ENCODE measurements at places on chromosomes 3 and 15.

DNA sequence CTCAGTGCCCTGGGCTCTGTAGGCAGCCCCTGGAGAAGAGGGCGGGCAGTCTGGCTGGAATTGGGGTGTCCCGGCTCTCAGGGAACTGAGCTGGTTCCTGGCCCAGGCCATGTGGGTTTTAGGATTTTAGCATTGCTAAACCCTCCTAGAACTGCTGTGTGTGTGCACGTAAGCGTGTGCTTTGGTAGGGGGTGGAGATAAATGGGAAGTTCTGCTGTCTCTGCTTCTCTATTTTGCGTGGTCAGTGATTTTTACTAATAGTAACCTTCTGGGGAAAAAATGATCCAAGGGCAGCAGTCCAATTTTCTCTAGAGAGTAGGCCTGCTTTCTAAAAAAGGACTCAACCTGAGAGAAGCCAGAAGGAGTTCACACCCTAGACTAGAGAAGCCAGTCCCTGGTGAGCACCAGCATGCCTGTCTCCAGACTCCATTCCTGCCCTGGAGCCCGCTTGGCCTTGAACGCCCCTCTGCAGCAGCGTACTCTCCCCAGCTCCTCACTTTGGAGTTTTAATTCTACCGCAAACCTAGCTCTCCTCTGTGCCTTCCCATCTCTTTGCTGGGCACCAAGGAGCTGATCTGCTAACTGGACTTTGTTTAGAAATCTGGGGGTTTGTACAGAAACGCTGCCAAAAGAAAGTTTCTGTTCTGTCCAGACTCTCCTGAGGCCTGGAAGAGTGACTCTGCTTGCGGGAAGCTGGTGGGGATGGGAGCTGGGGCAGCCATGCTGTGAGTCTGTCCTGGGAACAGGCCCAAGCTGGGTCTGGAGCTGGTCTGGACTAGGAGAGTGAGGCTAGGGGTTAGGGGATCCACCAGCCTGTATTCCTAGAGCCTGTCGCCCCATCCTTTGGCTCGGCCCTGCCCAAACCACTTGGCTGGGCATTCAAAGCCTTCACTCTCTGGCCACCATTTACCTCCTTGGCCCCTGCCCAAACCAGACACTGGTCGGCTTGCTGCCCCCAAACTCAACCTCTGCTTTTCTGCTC, 19.7 kb downstream of the CORO2B start:
- DNase-seq: no peak

GRCh38 chr3:49623071-49623470, 51.1 kb upstream of the APEH start:
- DNase-seq: no peak

DNA sequence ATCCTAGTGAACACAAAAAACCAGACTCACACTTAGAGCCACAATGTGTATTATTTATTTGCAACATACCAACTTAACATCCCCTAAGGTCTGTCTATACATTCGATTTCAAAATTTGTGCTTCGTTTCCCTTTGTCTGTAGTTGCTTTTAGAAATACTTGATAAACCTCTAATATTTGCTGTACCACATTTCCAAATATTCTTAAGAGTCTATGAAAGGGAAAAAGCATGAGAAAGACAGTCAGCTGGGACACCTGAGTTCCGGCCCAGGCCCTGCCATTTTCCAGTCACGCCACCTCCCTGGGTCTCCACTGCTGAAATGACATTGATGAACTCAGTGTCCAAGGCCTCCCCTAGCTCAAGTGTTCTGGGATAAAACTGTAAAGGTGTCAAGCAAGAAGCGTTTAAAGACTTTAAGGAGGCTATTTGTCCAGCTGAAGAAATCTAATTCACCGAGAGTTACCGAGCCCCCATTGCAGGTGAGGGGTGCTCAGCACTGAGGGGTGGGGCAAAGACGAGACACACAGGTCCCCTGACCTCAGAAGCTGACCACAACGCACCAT, 26.6 kb downstream of the LRRC2 start:
- DNase-seq: no peak

DNA sequence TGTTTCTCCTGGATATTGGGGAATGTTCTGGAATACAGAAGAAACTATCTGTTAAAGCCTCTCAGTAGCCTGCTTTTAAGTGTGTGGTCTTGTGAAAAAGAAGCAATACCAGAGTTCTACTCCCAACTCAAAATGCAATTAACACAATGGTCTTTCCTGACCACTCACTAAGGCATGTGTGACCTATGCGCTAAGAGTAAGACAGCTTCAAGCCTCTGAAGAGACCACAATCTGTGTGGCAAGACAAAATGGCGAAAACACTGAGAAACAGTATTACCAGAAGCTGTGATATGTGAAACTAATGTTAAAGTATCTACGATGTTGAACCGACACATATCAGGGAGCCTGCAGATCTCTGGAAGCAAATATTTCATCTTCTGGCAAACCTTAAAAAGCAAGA, 33.8 kb downstream of the RYK start:
- no peak for DNase-seq

- no peak for DNase-seq
Measured at GRCh38 chr15:58401991-58402649, 29.7 kb upstream of the LIPC start.

GRCh38 chr15:91515188-91515754, 338.2 kb upstream of the SLCO3A1 start:
- no peak for DNase-seq

- DNase-seq: no peak
Measured at GRCh38 chr3:120331076-120331475, 18.1 kb downstream of the LRRC58 start.

- no peak for DNase-seq
Measured at GRCh38 chr15:83873966-83874365, 220.0 kb downstream of the ADAMTSL3 start.

DNA sequence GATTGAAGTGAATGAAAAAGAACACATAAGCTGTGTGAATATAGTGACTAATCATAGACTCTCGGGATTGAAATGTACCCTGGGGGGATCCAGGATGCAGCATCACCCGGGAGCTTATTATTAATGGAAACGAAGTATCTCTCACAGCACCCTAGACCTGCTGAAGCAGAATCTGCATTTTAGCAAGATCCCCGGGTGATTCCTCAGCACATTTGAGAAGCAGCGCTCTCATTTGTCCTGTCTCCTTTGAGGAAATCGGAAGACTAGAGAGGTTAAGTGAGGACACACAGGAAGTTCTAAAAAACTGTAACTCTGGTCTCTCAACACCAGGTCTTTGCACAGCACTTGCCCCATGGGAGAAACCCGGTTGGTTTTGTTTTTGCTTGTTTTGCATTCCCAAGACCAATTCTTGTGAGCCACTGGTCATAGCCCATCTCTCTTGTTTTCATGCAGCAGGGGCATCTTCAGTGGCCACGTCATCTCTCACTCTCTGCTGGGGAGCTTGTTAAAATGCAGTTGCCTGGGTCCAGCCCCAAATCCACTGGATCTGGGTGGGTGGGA, 30.2 kb downstream of the ZNF710 start:
- DNase-seq: no peak

DNA sequence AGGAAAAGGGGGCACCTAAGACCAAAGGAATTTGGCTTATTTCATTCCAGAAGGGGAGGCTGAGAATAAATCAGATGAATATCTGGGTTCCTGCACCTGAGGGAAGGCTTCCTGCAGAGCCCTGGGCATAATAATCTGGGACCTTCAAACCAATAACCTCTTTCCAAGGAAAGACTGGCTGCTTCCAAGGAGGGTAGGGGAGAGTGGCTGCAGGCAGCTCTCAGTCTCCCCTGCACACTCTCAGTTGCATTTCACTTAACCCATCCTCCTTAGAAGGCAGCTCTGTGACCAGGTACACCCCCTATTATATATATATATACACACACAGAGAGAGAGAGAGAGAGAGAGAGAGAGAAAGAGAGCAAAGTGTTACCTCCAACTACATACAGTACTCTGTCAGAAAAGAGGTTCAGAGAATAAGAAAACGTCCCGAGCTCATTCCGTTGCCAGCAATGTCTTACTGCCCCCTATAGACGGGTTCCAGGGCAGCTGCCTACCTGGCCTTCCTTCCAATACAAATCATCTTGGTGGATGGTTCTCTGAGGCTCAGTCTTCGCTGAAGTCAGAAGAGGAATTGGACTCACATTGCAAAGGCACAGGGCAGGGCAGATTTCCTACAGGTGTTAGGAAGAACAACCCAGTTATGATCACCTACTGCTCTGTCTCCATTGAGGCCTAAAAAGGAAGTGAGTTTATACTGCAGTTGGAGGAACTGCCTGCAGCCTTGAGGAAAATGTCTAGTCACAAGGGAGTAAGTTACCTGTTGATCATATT, 26.1 kb downstream of the CAPN3 start:
- no peak for DNase-seq

DNA sequence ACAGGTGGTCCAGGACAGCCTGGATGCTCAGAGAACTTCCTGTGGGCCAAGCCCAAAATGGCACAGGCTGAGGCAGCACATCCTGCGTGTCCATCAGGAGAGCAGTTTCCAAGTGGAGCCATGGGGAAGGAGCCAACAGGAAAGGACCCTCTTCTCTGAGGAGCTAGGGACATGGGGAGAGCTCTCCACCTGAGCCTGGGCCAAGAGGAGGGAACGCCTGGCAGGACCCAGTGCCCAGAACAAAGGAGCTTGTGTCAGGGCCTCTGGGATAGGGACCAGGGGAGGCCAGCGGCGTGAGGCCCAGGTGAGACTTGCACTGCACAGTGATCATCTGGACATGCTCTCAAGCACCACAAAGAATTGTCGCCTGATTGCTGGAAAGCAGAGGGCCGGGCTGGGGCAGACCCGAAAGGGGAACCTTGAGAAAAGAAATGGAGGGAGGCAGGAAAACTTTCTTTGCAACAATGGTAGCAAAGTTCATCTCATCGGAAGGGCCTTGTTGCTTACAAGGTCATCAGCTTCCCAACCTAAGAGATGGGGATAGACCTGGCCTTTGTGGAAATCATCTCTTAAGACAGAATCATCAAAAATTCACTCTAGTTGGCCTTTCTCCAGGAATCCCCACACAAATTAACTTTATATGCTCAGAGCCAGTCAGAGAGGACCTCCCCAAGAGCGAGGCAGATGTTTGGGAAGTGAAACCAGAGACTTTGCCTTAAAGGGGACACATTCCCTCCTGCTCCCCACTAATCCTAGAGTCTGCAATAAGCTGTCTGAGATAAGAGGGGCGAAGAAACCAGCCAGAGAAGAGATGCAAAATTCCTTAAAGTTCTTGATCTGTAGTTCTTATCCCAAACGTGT, 47.7 kb upstream of the HES1 start:
- DNase-seq: no peak

- no peak for DNase-seq
Measured at GRCh38 chr3:54557538-54558428, 370.1 kb downstream of the LRTM1 start.

- no peak for DNase-seq
Measured at GRCh38 chr3:73461547-73461946, 163.2 kb downstream of the PDZRN3 start.
